Thoracic aorta (tissue), 2 donors: ENCODE measurements at places on chromosomes 7 and 10.

GRCh38 chr7:127578036-127578684 is 7.2 kb downstream of the GCC1 start:
- H3K36me3 ChIP-seq = peaks cover 25% of the 10 kb centered on the region
- H3K27ac ChIP-seq = peak overlapping the region; percentile 19
- H3K4me1 ChIP-seq = peaks cover 44% of the 10 kb centered on the region

- H3K36me3 ChIP-seq = peaks cover 23% of the 10 kb centered on the region
- H3K4me3 ChIP-seq = no peak overlapping the region
- DNase-seq = no peak
- H3K27me3 ChIP-seq = no peaks in the 10 kb centered on the region
- H3K4me1 ChIP-seq = peaks cover 46% of the 10 kb centered on the region
- no peak overlapping the region for H3K27ac ChIP-seq
Observed at GRCh38 chr7:76343294-76343930, 15.4 kb downstream of the YWHAG start.

- peaks cover 13% of the 10 kb centered on the region for H3K4me1 ChIP-seq
- DNase-seq = no peak
- no peak overlapping the region for H3K4me3 ChIP-seq
- H3K27me3 ChIP-seq = no peaks in the 10 kb centered on the region
Observed at GRCh38 chr10:60350400-60350799, 39.3 kb downstream of the ANK3 start.

DNA sequence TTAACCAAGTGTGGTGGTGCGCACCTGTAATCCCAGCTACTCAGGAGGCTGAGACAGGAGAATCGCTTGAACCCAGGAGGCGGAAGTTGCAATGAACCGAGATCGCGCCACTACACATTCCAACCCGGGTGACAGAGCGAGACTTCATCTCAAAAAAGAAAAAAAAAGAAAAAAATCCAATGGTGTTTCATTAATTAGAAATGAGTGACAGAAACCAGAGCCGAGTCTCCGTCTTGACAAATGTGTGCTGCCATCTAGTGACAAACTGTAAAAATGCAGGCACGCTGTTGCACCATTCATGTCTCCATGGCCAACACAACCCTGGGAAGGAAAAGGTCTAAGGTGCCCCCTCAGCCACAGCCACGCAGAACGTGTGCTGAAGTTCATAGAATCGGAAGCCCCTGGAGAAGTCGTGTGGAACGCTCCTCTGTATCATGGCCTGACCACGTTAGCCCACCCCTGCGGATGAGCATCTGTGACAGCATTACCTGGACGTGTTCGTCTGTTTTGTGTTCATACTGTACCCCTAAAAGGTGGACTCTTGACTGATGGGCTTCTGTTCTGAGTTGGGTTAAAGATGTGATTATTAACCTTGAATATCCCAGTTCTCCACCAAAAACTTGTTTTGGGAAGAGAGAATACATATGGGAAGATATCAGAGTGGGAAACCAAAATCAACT is 94.9 kb downstream of the LYZL2 start:
- peaks cover 11% of the 10 kb centered on the region for H3K4me1 ChIP-seq
- no peak overlapping the region for H3K4me3 ChIP-seq
- H3K27ac ChIP-seq = no peak overlapping the region
- peak; percentile 47 for DNase-seq
- H3K27me3 ChIP-seq = no peaks in the 10 kb centered on the region

- no peak for DNase-seq
- H3K27ac ChIP-seq = no peak overlapping the region
- H3K4me3 ChIP-seq = no peak overlapping the region
- no peaks in the 10 kb centered on the region for H3K27me3 ChIP-seq
- H3K36me3 ChIP-seq = no peaks in the 10 kb centered on the region
Observed at GRCh38 chr7:147033641-147034040, 917.0 kb downstream of the CNTNAP2 start.

DNA sequence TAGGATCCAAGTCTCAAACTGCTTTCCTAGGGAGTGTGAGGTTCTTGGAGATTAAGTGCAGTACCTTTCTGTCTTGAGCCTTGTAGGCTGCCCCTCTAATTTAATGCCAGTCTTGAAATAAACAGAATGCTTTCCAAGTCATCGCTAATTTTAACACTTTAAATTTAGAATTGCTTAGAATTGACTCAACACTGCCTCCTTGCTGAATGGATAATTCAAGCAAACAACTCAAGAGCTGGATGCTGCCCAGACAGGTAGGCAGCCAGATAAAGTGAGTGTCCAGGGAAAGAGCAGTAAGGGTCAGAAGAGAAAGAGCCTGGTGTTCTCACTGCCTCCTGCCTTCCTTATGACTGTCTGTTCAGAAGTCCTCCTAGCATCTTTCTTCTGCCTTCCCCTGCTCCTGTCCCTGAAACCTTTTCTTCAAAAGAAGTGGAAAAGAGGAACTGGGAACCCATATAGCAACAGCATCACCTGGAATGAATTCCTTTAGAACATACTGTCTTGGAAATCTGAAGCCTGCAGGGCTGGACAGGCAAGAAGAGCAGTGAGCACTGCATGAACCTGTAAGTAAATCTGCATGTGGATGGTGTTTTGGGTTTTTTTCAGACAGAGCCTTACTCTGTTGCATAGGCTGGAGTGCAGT is 3.1 kb upstream of the GOT1 start:
- H3K27me3 ChIP-seq = no peaks in the 10 kb centered on the region
- no peaks in the 10 kb centered on the region for H3K36me3 ChIP-seq
- no peak for DNase-seq
- H3K4me3 ChIP-seq = no peak overlapping the region

DNA sequence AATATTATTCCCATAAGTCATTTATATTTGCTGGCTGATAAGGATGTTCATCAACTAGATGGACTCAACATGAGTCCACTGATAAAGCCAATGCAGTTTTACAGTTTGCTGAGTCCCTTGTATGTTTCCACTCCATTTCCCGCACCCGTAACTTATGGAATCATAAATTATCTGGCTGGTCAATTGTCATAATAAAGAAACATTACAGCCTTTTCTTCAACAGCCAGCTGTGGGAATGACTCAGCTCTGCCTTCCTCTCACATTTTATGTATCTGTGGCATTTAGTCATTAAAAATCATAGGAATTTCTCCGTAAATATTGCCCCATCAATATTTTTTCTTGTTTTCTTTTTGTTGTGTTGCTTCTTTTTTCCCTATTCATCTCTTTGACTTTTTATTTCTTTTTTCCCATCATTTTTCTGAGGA is 22.3 kb upstream of the TMEM26 start:
- H3K27ac ChIP-seq = no peak overlapping the region
- H3K4me3 ChIP-seq = no peak overlapping the region
- no peak for DNase-seq
- no peaks in the 10 kb centered on the region for H3K4me1 ChIP-seq

- DNase-seq = no peak
- H3K4me1 ChIP-seq = peaks cover 32% of the 10 kb centered on the region
- no peak overlapping the region for H3K27ac ChIP-seq
- no peak overlapping the region for H3K4me3 ChIP-seq
Observed at GRCh38 chr7:1668396-1669063, 1.5 kb upstream of the ELFN1 start.

DNA sequence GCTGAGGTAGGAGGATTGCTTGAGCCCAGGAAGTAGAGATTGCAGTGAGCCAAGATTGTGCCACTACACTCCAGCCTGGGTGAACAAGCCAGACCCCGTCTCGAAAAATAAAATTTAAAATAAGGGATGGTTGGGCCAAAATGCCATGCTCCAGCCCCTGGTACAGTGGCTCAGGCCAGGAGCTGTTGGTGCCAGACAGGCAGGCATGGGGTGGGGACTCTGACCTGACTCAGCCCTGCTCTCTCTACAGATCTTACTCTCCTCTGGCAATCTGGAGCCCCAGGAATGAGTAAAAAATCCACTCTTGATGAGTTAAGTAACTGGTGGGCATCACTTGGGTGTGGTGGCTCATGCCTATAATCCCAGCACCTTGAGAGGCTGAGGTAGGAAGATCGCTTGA is 8.4 kb upstream of the TMEM120A start:
- H3K36me3 ChIP-seq = peaks cover 11% of the 10 kb centered on the region
- no peak for DNase-seq
- no peaks in the 10 kb centered on the region for H3K27me3 ChIP-seq
- H3K4me3 ChIP-seq = no peak overlapping the region

DNA sequence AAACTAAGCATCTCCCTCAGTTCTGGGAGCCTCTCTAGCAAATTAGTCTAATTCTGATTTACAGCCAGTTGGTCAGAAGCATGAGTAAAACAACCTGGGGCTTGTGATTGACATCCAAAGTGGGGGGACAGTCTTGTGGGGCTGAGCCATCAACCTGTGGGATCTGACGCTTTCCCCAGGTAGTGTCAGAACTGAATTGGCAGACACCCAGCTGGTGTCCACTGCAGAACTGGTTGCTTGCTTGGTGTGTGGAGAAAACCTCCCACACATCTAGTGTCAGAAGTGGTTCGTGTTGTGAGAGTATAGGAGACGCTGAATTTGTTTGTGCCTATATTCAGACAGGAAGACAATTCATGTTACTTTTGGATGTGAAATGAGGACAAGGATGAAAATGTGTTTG is 92.2 kb upstream of the PDCD4 start:
- DNase-seq = no peak
- H3K4me3 ChIP-seq = no peak overlapping the region
- no peak overlapping the region for H3K27ac ChIP-seq
- no peaks in the 10 kb centered on the region for H3K27me3 ChIP-seq
- peaks cover 12% of the 10 kb centered on the region for H3K4me1 ChIP-seq

DNA sequence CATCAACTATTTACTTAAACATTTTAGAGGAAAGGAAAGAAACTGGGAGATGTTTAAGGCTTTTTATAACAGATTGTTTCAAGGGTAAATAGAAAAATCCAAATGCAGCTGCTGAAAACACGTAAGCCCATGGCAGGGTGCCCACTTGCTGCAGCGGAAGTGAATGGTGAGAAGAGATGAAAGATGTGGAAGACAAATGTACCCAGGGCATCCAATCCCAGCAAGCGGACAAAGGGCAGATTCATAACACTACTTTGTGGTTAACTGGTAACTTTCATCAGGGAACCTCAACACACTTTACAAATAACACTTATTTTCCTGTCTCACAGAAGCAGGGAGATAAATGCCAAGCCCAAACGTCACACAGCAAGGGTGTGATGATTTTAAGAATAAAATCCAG is 358.4 kb downstream of the KCNMA1 start:
- H3K36me3 ChIP-seq = no peaks in the 10 kb centered on the region
- H3K4me1 ChIP-seq = peaks cover 4% of the 10 kb centered on the region
- H3K27me3 ChIP-seq = no peaks in the 10 kb centered on the region
- peak overlapping the region; percentile 24 for H3K27ac ChIP-seq
- no peak overlapping the region for H3K4me3 ChIP-seq
- peak; percentile 22 for DNase-seq

- peak; percentile 53 for DNase-seq
- H3K27me3 ChIP-seq = no peaks in the 10 kb centered on the region
- H3K27ac ChIP-seq = no peak overlapping the region
- H3K4me1 ChIP-seq = no peaks in the 10 kb centered on the region
- no peak overlapping the region for H3K4me3 ChIP-seq
- peaks cover 11% of the 10 kb centered on the region for H3K36me3 ChIP-seq
Observed at GRCh38 chr10:70880077-70880534, 8.3 kb downstream of the PCBD1 start.

GRCh38 chr10:792792-793100 is 103.3 kb upstream of the DIP2C start:
- no peak for DNase-seq
- peaks cover 8% of the 10 kb centered on the region for H3K4me1 ChIP-seq
- no peak overlapping the region for H3K27ac ChIP-seq
- no peaks in the 10 kb centered on the region for H3K36me3 ChIP-seq
- H3K4me3 ChIP-seq = no peak overlapping the region

DNA sequence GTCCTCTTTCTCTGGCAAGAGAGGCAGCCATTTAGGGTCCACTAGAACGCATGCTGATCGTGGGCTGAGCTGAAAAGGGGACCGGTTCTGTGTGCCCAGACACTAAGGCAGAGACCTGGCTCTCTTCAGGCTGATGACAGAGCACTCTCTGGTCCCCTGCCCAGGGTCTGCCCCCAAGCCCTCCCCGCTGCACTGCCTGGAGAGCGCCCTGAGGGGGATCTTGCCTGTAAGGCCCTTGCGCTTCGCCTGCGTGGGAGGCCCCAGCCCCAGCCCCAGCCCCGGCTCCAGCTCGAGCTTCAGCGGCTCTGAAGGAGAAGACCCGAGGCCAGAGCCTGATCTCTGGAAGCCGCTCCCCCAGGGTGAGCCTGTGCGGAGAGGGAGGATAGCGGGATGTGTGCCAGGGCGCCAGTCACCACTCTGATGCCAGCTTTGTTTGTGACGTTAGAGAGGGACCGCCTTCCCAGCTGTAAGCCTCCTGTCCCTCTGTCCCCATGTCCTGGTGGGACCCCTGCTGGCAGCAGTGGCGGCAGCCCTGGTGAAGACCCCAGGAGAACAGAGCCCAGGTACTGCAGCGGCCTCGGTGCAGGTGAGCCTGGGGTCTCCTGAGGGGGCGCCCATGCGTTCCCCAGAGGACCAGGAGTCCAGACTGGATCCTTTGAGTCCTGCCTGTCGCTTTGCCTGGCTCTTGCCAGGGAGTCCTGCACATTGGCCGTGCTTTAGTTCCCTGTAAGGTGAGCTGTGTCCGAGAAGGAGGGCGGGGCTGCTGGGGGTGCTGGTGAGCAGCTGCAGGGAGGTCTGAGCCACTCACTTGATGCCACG is 43.2 kb downstream of the ZNF467 start:
- no peak overlapping the region for H3K27ac ChIP-seq
- no peaks in the 10 kb centered on the region for H3K4me1 ChIP-seq
- peaks cover 49% of the 10 kb centered on the region for H3K36me3 ChIP-seq
- no peaks in the 10 kb centered on the region for H3K27me3 ChIP-seq
